ENCODE measurements at places on chromosomes 1 and 21. TPM values are rescaled to one million over a fixed set of nuclear protein-coding genes. Genes with fewer than 3 reads are reported as not detected.

DNA sequence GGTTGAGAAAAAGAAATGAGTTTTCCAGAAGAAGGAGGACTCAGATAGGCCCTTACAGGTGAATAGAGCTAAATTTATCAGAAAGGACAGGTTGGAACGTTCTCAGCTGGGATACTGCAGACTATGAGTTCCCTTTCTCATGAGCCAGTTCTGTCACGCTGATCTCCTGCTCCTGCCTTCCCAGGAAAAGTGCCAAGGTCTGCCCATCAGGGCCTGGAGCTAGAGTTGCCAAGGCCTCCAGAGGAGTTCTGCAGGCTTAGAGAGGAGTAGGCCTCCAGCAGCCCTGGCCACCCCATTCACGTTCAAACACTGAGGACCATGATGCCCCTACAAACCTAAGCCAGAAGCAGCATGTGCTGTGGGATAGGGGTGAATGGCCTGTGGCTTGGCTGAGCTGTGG lies 126.8 kb upstream of the TNR start:
- DNase-seq = no peak

- DNase-seq = no peak
These were observed 106.7 kb upstream of the SLC5A9 start for GRCh38 chr1:48115835-48116234.

- DNase-seq = no peak
These were observed 316.8 kb downstream of the NFIA start for GRCh38 chr1:61399199-61399598.

Gene NBL1
- 75.9 TPM for total RNA-seq

Measured in MG63 (cell line).